Aortic smooth muscle cell (primary cell): ENCODE measurements at places on chromosomes 11 and 22. TPM values are rescaled to one million over a fixed set of nuclear protein-coding genes. Genes with fewer than 3 reads are reported as not detected.

Gene RIMBP3C
- total RNA-seq, result 0.19 and 0.53 TPM in 2 replicates

Gene BRSK2
- 0.12 and 0.26 TPM in 2 replicates for total RNA-seq

Gene SHISAL1
- 5.7 and 9.4 TPM in 2 replicates for total RNA-seq

Gene PHLDA2
- 5.7 and 12.6 TPM in 2 replicates for total RNA-seq

Gene TMEM121B
- under 0.01 TPM in 2 replicates for total RNA-seq

Gene PRRG4
- 0.06 and 0.13 TPM in 2 replicates for total RNA-seq

Gene OR51E1
- total RNA-seq, result not detected in 2 replicates

Gene OR8B2
- not detected in 2 replicates for total RNA-seq

Gene PLET1
- not detected in 2 replicates for total RNA-seq

Gene OR5L2
- not detected in 2 replicates for total RNA-seq

Gene ASPHD2
- total RNA-seq, result 1.8 TPM in 2 replicates

Gene HTR3B
- not detected in 2 replicates for total RNA-seq

Gene IFITM10
- 4.5 and 7.7 TPM in 2 replicates for total RNA-seq

Gene RAB39A
- total RNA-seq, result not detected in 2 replicates

Gene KCNE3
- under 0.01 and 0.06 TPM in 2 replicates for total RNA-seq

Gene MUC5B
- total RNA-seq, result not detected in 2 replicates

Gene GGTLC3
- not detected in 2 replicates for total RNA-seq

Gene OR5T1
- total RNA-seq, result not detected in 2 replicates

Gene GUCY1A2
- total RNA-seq, result 0.31 and 0.53 TPM in 2 replicates

Gene KCNJ1
- total RNA-seq, result 0.06 TPM in 1 of 2 replicates, not detected in the other

Gene TRIM29
- total RNA-seq, result 0.13 TPM in 1 of 2 replicates, not detected in the other

Gene CELSR1
- 1.6 and 1.8 TPM in 2 replicates for total RNA-seq

Gene TRIM51
- not detected in 2 replicates for total RNA-seq

Gene KCNQ1OT1
- total RNA-seq, result 2.0 and 2.3 TPM in 2 replicates

Gene TBC1D10A
- 7.0 and 8.5 TPM in 2 replicates for total RNA-seq

Gene MAP6
- total RNA-seq, result 5.0 and 5.7 TPM in 2 replicates

Gene GANAB
- 243 and 244 TPM in 2 replicates for total RNA-seq

Gene TNRC6B
- total RNA-seq, result 19.9 and 21.8 TPM in 2 replicates

Gene OR5P2
- total RNA-seq, result not detected in 2 replicates

Gene HIRA
- 17.2 and 17.7 TPM in 2 replicates for total RNA-seq

Gene CHRNA10
- 0.31 and 0.66 TPM in 2 replicates for total RNA-seq

Gene RTN4R
- 0.12 and 0.13 TPM in 2 replicates for total RNA-seq

Gene TPCN2
- 10.0 and 10.9 TPM in 2 replicates for total RNA-seq

Gene FREY1
- total RNA-seq, result 0.44 and 0.79 TPM in 2 replicates

Gene TMEM258
- total RNA-seq, result 128 and 138 TPM in 2 replicates

Gene FOSL1
- 24.0 and 32.9 TPM in 2 replicates for total RNA-seq

Gene CASP5
- total RNA-seq, result not detected in 2 replicates

Gene KCNQ1
- total RNA-seq, result not detected in 2 replicates

Gene C11orf91
- total RNA-seq, result 0.19 and 0.40 TPM in 2 replicates

Gene WBP2NL
- total RNA-seq, result 0.37 and 0.40 TPM in 2 replicates

Gene MRGPRF
- 25.6 and 33.0 TPM in 2 replicates for total RNA-seq

Gene CDCA5
- total RNA-seq, result 4.2 and 7.8 TPM in 2 replicates
